ENCODE measurements at places on chromosomes 12 and 14.

DNA sequence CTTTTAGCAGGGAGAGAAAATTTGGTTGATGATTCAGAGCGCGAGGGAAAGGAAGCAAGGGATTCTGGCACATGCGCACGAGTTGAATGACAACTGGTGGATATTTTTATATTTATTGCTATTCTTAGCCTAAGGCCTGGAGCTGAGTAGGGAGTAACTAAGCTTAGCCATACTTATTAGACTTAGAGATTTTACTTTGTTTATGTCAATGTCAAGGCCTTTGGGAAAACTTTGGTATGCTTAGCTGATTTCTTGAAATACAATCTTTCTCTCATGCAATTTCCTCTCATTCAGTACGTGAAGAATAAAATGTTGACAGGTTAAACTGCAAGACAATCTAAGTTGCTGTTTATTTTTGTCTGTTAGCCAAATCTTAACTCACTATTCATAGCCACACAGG lies 101.1 kb downstream of the CRADD start:
- no peak overlapping the region for H3K4me3 ChIP-seq
- peak overlapping the region; percentile 69 for H3K27ac ChIP-seq
- H3K36me3 ChIP-seq = no peaks in the 10 kb centered on the region
- H3K4me1 ChIP-seq = peaks cover 2% of the 10 kb centered on the region

DNA sequence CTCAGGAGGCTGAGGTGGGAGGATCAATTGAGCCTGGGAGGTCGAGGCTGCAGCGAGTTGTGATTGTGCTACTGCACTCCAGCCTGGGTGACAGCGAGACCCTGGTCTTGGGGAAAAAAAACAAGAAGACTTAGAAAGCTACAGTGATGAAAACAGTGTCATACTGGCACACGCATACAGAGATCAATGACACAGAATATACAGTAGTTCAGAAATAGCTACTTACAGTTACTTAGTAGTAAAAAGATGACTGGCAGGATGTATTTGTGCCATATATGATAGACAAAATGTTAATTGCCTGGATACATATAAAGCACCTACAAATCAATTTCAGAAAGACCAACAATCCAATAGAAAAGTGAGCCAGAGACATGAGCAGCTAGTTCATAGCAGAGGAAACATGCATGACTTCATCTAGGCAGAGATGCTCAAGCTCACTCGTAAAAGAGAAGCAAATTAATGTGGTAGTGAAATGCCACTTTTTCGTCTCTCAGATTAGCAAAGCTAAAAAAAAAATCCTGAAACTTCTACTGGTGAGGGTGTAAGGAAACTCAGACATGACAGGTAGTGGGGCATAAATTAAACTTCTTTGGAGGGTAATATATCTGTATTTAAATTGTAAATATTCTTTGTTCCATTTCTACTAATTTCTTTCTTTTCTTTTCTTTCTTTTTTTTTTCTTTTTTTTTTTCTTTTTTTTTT lies 2.5 kb upstream of the ALDH2 start:
- H3K4me1 ChIP-seq = peaks cover 15% of the 10 kb centered on the region
- H3K27ac ChIP-seq = no peak overlapping the region
- H3K36me3 ChIP-seq = no peaks in the 10 kb centered on the region
- H3K4me3 ChIP-seq = no peak overlapping the region
- DNase-seq = no peak

- H3K4me1 ChIP-seq = no peaks in the 10 kb centered on the region
- peaks cover 12% of the 10 kb centered on the region for H3K36me3 ChIP-seq
- H3K27me3 ChIP-seq = no peaks in the 10 kb centered on the region
- H3K4me3 ChIP-seq = no peak overlapping the region
- no peak overlapping the region for H3K27ac ChIP-seq
These were observed 52.3 kb downstream of the VEZT start for GRCh38 chr12:95269892-95270291.

- H3K27ac ChIP-seq = no peak overlapping the region
- H3K4me1 ChIP-seq = no peaks in the 10 kb centered on the region
- H3K4me3 ChIP-seq = no peak overlapping the region
- no peak for DNase-seq
- H3K36me3 ChIP-seq = no peaks in the 10 kb centered on the region
- no peaks in the 10 kb centered on the region for H3K27me3 ChIP-seq
These were observed 93.7 kb upstream of the USP15 start for GRCh38 chr12:62166525-62166924.

- H3K4me3 ChIP-seq = no peak overlapping the region
- H3K27me3 ChIP-seq = no peaks in the 10 kb centered on the region
- no peaks in the 10 kb centered on the region for H3K36me3 ChIP-seq
- no peak for DNase-seq
- H3K4me1 ChIP-seq = no peaks in the 10 kb centered on the region
These were observed 46.6 kb downstream of the LGMN start for GRCh38 chr14:92701826-92702225.

DNA sequence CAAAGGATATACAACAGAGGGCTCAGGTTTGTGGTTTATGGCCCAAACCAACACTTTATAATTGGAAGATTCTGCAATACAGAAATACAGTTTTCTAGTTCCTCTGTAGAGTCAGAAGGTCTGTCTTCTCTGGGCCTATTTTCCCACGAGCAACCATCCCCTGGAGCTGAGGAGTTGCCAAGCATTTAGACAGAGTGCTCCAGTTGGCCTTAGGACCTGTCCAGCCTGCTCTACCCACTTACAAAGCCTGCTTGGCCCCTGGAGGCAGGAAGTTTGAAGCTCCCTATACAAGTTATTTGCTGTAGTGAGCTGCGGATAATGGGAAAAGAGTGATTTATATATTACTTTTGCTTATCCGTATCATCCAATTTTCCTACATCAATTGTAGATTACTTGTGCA lies 60.8 kb upstream of the HSPB8 start:
- H3K4me3 ChIP-seq = no peak overlapping the region
- DNase-seq = no peak
- no peaks in the 10 kb centered on the region for H3K36me3 ChIP-seq
- no peak overlapping the region for H3K27ac ChIP-seq
- no peaks in the 10 kb centered on the region for H3K4me1 ChIP-seq

- H3K27me3 ChIP-seq = no peaks in the 10 kb centered on the region
- H3K27ac ChIP-seq = no peak overlapping the region
- H3K4me1 ChIP-seq = no peaks in the 10 kb centered on the region
These were observed 600.5 kb downstream of the RERGL start for GRCh38 chr12:17489452-17489851.

DNA sequence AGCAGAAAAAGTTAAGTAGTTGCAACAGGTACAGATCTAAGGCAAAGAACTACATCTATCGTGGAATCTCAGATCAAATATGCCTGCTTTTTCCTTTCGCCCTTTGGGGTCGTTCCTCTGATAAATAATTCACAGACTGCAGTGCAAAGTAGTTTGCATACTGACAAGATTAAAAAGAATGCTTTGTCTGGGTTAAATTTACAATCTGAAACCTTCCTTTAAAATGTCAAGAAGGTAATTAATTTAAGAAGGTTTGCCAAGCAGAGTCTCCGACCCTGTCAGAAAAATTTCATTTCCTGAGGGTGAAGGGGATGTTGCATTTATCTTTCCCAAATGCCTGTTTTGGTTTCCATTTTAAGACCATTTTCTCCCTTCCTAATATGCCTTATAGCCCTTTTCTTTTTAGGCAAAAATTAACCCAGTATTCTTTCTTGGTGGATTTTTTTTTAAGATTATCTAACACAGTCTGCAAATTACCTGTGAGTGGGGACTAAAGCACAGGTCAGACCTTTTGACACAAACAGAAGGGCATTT lies 406.9 kb downstream of the LRIG3 start:
- no peaks in the 10 kb centered on the region for H3K36me3 ChIP-seq
- no peak for DNase-seq
- H3K27me3 ChIP-seq = no peaks in the 10 kb centered on the region
- no peaks in the 10 kb centered on the region for H3K4me1 ChIP-seq
- H3K27ac ChIP-seq = no peak overlapping the region

DNA sequence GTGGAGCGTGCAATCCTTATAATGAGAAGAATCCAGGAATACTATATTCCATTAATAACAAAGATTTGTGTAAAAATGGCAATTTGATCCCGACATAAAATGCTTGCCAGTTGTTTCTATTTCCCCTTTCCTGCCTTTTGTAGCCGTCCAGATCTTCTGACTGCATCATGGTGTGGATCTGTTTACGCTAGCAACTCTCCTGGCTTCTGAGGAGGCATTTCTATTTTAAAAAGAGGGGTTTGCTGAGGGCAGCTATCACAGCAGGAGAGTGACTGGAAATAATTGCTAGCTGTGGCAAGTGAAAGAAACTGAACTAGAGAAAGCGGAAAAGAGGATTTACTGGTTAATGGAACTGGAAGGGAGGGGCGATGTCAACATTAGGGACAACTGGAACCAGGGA lies 145.6 kb downstream of the ATP23 start:
- H3K36me3 ChIP-seq = no peaks in the 10 kb centered on the region
- DNase-seq = no peak
- no peak overlapping the region for H3K27ac ChIP-seq
- no peak overlapping the region for H3K4me3 ChIP-seq
- H3K27me3 ChIP-seq = no peaks in the 10 kb centered on the region

DNA sequence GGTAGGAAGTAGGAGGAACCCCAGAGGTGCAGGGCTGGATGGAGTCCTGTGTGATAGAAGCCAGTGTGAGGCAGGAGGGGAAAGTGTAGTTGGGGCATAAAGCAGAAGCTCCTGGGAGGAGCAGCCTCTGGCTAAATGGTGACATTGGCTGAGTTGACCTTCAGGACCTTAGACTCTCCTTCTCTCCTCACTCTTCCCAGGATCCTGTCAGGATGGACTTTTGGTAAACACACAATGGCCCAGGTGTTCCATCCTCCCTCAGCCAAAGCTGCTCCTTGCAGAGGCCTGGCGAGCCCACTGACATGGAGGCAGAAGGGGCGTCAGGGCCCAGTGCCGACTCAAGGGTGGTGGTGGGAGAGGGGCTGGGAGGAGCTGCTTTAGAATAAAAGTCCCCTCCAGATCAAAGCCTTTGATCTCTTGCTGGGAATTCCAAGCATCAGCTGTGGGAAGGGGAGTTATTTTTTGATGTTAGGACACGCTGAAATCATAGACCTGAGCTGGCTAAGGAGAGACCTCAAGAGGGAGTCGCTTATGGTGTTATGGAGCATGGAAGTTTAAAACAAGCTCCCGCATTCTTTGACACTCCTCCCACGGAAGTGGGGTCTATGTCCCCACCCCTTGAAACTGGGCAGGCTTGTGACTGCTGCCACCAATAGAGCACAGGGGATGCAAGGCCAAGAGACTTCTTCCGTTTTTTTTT lies 44.1 kb downstream of the SMIM41 start:
- H3K27me3 ChIP-seq = no peaks in the 10 kb centered on the region
- peaks cover 4% of the 10 kb centered on the region for H3K4me1 ChIP-seq
- no peak overlapping the region for H3K27ac ChIP-seq
- no peaks in the 10 kb centered on the region for H3K36me3 ChIP-seq
- peak; percentile 75 for DNase-seq

GRCh38 chr14:77043177-77043983 lies 14.9 kb upstream of the IRF2BPL start:
- peak overlapping the region; percentile 96 for H3K27ac ChIP-seq
- no peaks in the 10 kb centered on the region for H3K36me3 ChIP-seq
- no peaks in the 10 kb centered on the region for H3K27me3 ChIP-seq

DNA sequence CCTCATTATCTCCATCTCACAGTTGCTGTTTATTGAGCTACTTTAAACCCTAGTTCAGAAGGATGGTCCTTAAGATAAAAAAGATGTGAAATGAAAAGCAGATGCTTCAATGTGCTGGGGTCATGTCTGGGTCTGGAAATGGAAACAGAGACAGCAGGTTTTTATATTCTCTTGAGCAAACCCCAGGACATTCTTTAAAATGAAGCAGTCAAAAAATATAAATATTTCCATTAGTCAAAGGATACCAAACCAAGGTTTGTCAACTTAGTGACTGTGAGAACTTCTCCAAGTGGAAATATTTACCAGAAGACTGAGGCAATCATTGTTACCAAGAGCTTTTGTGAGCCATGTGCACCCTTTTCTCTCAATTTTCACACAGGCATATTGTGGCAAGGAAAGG lies 102.5 kb upstream of the DIO2 start:
- H3K4me1 ChIP-seq = no peaks in the 10 kb centered on the region
- no peaks in the 10 kb centered on the region for H3K27me3 ChIP-seq
- DNase-seq = no peak
- no peak overlapping the region for H3K4me3 ChIP-seq

GRCh38 chr14:95834496-95834895 lies 42.1 kb upstream of the TUNAR start:
- no peak overlapping the region for H3K4me3 ChIP-seq
- H3K36me3 ChIP-seq = no peaks in the 10 kb centered on the region
- no peaks in the 10 kb centered on the region for H3K27me3 ChIP-seq
- H3K27ac ChIP-seq = no peak overlapping the region
- peak; percentile 18 for DNase-seq
- H3K4me1 ChIP-seq = no peaks in the 10 kb centered on the region

DNA sequence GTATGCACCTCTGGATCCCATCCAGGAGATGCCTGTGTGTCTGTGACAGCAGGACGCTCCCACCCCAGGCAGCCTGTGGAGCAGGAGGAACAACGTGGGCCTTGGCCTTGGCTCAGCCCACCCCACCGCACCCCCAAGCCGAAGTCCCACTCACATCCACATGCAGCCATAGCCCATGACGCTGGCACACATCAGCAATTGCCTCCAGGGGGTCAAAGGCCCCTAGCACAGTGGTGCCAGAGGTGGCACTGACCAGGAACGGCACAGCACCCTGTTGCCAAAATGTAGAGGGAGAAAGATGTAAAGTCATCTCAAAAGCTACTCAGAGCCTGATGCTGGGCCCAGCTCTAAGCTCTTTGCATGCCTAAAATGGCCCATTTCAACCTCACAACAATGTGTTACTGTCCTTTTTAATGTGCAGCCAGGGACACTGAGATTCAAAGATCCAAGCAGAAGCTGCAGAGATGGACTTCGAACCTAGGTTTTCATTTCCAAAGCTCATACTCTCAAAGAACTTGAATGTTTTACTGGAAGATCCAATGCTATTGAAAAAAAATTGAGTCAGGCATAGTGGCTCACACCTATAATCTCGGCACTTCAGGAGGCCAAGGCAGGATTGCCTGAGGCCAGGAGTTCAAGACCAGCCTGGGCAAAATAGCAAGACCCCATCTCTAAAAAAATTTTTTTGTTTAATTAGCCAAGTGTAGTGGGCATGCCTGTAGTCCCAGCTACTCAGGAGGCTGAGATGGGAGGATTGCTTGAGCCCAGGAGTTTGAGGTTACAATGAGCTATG lies 19.2 kb upstream of the ZNF740 start:
- H3K4me3 ChIP-seq = no peak overlapping the region
- no peaks in the 10 kb centered on the region for H3K36me3 ChIP-seq
- H3K27me3 ChIP-seq = no peaks in the 10 kb centered on the region
- H3K4me1 ChIP-seq = peaks cover 2% of the 10 kb centered on the region
- DNase-seq = no peak
- H3K27ac ChIP-seq = no peak overlapping the region

DNA sequence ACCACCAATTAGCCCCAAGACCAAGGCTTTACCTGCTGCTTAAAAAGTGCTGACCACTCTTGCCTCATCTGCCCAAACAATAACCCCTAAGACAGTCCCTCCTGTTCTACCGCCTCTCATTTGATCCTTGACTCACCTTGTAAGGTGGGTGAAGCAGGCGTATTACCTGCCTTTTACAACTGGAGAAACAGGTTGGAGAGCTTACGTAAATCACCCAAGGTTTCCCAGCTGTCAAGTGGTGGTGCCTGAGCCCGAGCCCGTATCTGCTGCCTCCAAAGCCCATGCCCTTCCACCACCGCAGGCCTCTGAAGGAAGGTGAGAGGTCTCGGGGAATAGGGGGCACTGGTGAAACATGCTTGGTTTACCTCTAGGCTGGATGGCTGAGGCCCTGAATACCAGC lies 36.6 kb downstream of the MAX start:
- H3K27me3 ChIP-seq = no peaks in the 10 kb centered on the region
- H3K4me3 ChIP-seq = no peak overlapping the region
- no peak overlapping the region for H3K27ac ChIP-seq
- peaks cover 26% of the 10 kb centered on the region for H3K36me3 ChIP-seq
- no peak for DNase-seq
